IPS-NIHi11 (cell line): ENCODE measurements at places on chromosomes 12 and 14.

- no peak for DNase-seq
Measured at GRCh38 chr12:46214668-46215436, 54.0 kb downstream of the SLC38A1 start.

DNA sequence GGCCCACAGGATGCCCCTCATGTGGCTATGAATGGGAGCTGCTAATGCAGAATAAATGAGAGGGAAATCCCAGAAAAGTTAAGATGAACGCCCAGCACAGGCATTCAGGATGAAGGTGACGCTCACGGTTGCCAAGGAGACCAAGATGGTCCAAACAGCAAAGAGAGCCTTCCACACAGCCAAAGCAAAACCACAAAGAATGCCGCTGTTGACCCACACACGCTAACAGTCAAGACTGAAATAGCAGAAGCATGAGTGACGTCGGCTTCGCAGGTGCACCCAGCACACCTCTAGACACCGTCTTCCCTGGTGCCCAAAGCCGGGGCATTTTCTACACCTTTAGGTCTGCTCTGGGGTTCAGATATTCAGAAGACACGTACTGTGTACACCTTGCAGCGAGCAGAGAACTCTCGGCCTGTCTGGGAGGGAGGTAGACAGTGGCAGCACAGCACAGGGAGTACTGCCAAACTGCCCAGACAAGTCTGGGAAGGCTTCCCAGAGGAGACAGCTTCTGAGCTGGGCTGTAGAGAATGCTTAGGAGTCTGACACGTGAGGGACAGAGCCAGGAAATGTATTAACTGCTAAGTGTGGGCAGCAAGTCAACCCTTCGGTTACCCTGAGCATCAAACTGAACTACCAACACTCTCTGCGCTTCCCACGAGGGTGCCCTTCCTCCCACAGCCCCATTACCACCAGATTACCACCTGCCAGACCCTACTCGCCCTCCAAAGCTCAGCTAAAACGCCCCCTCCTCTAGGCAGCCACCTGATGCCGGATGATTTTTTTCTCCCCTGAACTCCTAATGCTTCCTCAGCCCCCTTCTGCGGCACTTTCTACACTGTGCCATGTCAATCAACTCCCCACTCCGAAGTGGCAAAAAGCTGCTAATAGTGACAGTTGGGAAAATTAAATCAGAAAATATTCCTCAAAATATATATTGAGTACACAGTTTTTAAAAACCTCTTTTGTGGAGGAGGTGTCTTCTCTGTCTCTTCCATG lies 50.1 kb downstream of the CCDC88C start:
- no peak for DNase-seq

DNA sequence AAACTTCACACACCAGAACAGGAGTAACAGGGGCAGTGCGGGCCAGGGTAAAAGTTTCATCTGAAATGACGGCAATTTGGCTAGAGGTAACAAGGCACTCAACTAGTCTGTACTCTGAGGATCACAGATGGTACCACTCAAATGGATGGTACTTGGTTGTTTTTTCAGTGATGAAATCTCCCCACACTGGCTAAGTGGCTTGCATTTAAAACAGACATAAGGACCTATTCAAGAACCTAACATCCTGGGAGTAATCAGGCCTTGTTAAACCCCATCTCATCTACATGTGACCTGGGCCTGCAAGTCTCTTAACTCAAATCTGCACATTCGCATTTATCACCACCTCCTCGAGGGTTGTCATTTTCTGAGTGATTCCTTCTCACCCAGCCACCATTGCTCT lies 90.8 kb downstream of the PRKAB1 start:
- no peak for DNase-seq

- no peak for DNase-seq
Measured at GRCh38 chr12:20557096-20557495, 138.0 kb upstream of the SLCO1C1 start.

DNA sequence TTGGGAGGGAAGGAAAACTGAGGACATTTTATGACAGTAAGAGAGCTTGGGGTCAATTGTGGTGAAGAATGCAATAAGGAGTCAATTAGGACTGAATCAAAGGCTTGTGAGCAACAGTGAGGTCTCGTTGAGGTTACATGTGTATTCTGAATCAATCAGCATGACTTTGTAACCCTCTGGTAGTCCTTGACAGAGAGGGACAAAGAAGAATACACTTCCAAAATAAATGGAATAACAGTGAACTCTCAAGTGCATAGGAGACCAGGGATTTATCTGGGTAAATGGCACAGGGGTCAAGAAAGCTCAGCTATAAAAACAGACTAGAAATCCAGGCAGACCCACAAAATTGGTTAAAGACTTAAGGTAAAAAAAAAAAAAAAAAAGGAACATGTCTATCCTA lies 85.1 kb upstream of the NAV3 start:
- no peak for DNase-seq

- DNase-seq: peak; percentile 90
Measured at GRCh38 chr14:99664058-99664936, 19.4 kb downstream of the HHIPL1 start.
